ENCODE measurements at places on chromosomes 1 and 21. TPM values are rescaled to one million over a fixed set of nuclear protein-coding genes. Genes with fewer than 3 reads are reported as not detected.

DNA sequence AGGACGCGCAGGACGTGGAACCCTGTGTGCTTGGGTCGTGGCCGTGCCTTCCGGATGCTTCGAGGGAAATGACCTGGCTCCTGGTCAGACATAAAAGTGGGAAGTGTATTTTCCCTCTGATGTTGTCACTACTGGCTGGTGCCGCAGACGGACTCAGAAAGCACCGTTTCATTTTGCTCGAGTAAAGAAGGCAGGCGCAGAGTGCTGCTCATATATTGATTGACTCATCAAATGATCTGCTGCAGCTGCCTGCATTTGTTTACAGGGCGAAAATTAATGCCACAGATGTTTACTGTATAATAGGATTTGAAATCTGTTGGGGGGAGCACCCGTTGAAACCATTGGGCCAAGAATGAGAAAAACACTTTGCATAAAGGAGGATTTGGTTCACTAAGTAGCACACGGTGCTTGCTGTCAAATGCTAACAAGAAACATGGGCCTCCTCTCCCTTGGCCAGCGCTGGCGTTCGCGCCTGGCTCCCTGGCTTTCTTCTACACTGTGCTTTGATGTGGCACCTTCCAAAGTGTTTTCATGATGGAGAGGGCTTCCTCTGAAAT is 365.5 kb downstream of the CAMTA1 start:
- DNase-seq: no peak

The TRIM17 gene
- total RNA-seq: 5.6 TPM

DNA sequence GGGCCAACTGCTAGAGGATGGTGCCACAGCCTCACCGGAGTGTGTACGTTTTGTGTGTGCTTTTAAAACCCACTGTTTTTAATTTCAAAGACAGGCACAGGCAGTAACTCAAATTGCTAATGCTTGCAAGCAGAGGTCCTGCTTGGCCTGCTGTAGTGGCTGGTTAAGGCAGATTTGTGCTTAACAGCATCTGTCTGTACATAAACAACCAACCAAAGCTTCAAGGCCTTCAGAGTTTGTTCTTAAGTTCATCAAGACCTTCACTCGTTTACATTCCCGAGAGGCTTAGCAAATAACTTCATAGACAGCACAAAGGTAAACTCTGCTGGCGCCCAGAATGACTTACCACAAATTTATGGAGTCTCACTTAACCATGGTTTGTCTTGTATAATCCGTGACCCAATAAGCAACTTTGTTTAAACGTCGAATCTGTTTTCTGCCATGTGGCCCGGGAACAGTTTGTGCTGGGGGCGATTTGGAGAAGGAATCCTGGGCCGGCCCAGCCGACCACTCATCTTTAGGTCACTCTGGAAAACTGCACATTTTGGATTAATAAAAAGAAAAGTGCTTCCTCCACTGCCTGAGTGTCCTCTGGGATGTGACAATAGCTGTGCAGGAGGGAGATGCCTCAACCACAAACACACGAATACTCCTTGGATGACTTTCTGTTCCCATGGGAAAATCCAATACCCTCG is 58.1 kb downstream of the CAPZB start:
- no peak for DNase-seq

DNA sequence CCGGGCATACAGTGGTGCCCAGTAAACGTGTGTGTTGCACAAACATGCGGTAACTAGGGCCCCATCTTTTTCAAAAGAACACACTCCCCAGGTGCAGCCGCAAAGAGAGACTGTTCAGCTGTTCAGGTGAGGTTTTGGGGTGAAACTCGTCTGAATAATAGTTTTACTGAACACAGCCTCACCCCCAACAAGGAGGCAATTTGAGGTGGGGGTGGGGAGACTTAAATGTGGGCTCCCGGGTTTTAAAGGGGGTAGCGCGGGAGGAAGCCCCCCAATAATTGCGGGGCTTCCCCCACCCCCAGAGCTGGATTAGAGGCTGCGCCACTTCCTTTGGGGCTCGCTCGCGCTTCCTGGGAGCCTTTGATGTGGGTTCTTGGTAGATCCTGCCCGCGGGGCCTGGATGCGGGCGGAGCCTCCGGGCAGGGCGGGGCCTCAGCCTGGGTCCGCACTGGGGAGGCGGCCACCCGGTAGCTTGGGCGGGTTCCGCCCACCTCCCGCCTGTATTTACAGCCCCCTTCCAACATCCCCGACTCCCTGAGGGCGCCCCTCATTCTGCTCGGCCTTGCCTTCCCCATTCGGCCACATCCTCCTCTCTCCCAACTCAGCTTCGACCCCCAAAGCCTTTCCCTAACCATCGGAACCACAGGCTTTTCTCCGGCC is 6.4 kb upstream of the EPHA2 start:
- peak; percentile 96 for DNase-seq

DNA sequence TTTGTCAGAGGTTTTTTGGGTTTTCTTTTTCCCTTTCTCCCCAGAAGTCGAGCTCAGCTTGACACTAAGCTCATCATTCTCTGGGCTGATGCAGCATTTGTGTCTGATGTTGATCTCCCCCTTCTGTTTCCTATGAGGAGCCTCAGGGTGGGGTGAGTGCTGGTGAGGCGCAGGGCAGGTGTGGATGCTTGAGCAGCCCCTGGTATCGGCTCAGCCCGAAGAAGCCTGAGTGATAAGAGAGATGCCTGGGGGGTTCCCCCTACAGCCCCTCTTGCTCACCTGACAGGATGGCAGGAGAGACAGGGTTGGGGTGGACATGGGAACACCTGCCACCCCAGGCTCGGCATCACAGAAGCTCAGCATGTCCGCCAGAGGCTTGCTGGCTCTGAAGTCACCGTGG is 239.0 kb downstream of the RHOU start:
- DNase-seq: peak; percentile 19

DNA sequence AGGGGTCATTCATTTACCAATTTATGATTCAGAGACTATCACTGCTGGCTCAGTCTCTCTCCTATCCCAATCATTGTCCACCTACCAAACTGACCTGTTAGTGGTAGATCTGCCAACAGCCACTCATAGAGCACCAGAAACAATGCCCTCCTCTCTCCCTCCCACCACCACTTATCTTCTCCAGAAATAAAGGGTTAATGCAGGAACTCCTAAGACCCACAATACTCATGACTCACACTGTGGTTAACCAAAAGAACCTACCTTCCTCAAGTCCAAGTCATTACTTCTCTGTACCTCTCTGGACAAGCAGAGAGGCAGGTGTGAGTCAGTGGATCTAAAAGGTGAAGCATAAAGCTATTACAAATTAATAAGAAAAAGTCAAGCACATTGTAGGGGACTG is 40.9 kb upstream of the CAMK1G start:
- DNase-seq: no peak

DNA sequence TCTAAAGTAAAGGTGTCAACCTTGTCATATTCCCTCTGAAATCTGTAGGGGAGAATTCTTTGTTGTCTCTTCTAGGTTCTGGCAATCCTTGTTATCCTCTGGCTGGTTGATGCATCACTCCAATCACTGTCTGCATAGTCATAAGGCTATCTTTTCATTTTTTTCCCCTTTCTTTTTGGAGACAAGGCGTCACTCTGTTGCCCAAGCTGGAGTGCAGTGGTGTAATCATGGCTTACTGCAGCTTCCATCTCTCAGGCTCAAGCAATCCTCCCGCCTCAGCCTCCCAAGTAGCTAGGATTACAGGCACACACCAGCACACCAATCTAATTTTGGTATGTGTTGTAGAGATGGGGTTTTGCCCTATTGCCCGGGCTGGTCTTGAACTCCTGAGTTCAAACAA is 12.9 kb downstream of the DPYD start:
- no peak for DNase-seq

- no peak for DNase-seq
These were observed 337.5 kb downstream of the KCNH1 start for GRCh38 chr1:210796421-210796820.

The CAMK1G gene
- 0.63 TPM for total RNA-seq

DNA sequence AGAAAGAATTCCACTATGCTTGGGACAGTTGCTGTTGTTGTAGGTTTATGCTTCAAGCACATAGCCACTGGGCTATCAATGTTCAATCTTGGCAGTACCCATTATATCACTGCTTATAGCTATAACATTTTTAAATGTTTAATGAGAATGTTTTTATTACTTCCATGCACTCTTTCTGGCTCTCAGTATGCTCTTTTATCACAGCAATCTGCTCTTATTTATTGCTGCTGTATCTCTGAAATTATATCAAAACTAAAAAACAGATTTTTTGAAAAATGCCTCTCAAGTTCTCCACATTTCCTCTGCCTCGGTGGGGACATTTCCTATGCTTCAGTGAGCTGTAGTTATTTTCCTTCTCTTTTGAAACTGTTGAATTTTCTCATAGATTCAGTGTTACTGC is 5.4 kb upstream of the SGIP1 start:
- DNase-seq: no peak

DNA sequence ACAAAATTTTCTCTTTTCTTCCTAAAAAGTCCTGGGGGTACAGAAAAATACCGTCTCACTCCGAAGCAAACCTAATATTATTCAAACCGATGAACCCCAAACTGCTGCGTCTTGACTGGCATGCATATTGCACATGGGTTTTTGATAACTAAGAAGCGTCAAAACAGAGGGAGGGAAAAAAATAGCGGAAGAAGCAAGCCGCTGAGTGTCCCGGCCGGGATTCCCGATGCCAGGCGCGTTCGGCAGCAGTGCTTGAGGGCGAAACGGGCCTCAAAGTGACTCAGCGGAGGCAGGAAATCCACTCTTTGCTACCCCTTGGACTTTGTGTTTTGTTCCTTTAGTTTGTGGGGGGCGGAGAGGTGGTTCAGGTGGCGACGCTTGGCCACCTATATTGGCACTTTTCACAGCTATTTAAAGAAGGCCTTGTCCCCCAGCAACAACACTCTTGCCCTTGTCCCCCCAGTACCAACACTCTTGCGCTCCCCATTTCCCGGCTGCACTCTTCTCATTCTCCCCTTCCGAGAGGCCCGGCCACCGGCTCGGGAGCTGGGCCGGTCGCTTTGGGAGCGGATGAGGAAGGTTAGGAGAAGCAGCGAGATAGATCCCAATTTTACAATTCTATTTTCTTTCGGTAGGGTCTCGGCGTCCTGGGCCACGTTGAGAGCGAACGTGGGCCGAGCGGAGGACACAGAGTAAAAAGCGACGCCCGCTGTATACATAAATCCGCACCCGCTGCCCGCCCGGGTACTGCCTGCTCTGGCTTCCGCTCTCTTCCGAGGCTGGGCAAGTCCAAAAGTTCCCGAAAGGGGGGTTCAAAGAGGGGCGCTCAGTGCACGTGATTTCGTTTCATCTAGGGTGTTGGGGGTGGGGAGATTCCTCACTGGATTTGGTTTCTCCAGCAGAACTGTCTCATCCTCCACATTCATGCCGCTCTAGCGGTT is 2.5 kb downstream of the LMX1A start:
- peak; percentile 59 for DNase-seq

- peak; percentile 84 for DNase-seq
These were observed 1.2 kb downstream of the WNT4 start for GRCh38 chr1:22141554-22142314.

The ATP1A4 gene
- 0.74 TPM for total RNA-seq

- no peak for DNase-seq
These were observed 149.3 kb upstream of the C8B start for GRCh38 chr1:57115030-57115614.

The CSDE1 gene
- 427 TPM for total RNA-seq

The FAM229A gene
- total RNA-seq: 8.2 TPM

The FCN3 gene
- 0.14 TPM for total RNA-seq

DNA sequence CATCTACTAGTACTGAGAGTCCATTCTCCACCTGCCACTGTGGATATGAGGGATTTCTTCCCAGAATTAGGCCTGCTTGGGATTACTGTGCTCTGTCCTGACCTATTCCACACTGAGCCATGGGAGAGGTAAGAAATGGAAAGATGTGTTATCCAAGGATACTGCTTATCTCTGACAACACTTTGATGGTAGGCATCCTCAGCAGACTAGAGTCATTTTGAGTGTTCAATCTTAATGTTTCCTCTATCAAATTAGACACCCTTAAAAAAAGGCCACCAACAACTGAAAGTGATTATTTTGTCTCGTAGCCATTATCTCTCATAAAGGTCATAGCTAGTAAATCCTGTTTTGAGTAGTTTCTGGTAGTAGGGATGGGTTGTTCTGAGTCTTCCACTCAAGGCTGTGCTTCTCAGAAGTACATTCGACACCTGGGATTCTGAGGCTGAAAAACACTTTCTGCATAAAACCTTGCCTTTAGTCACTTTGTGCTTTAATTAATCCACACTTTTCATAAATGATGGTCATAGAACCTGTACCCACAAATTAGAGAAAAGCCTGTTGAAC is 8.8 kb downstream of the ATPAF1 start:
- no peak for DNase-seq

- no peak for DNase-seq
These were observed 77.7 kb downstream of the MRPL37 start for GRCh38 chr1:54277451-54278341.

The PLCH2 gene
- total RNA-seq: 0.24 TPM

The DEGS1 gene
- 68.4 TPM for total RNA-seq
